ENCODE measurements at places on chromosomes 4 and X. TPM values are rescaled to one million over a fixed set of nuclear protein-coding genes. Genes with fewer than 3 reads are reported as not detected.

PNPLA4 gene
- total RNA-seq, result 13.4 TPM

TAPT1 gene
- total RNA-seq, result 48.9 TPM

ADGRG2 gene
- total RNA-seq, result not detected

SMIM31 gene
- not detected for total RNA-seq

SYNPO2 gene
- 0.14 TPM for total RNA-seq

LUZP4 gene
- not detected for total RNA-seq

TLR1 gene
- 4.2 TPM for total RNA-seq

RAB33A gene
- total RNA-seq, result 15.1 TPM

CTAG2 gene
- not detected for total RNA-seq
